RCC 7860 (cell line): ENCODE measurements at places on chromosomes 3 and 15.

DNA sequence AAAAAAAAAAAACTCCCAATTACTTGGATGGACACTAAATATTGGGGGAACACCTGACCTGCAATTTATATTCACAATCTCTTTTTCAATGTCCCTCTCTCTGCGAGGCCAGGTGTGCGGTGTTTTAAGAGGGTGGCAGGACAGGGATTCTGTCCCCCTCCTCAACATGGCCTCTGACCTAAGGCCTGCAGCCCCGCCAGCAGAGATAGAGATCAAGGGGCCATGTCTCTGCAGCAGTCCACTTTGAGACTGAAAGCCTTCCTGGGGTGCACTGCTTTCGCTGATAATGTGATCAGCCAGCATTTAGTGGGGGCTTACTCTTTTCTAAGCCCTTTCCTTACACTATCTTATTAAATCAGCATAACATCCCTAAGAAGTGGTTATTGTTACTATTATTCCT is 419.9 kb downstream of the OCA2 start:
- DNase-seq: no peak

DNA sequence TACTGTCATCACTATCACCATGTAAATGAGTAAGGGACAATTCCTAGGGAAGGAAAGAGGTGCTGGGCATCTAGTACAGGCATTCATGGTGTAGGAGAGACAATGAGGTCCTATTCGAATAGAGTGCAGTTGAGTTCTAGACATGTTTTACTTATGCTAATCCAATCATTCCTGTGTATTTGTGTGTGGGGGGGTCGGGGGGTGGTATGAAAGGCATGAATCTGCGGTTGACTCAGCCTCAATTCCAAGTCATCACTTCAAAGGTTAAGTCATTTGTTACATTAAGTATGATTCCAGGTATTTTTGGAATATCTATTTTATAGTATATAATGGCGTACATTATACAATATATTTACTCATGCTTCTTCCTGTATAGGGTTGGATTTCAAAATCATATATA is 163.1 kb upstream of the GALNT15 start:
- DNase-seq: no peak

DNA sequence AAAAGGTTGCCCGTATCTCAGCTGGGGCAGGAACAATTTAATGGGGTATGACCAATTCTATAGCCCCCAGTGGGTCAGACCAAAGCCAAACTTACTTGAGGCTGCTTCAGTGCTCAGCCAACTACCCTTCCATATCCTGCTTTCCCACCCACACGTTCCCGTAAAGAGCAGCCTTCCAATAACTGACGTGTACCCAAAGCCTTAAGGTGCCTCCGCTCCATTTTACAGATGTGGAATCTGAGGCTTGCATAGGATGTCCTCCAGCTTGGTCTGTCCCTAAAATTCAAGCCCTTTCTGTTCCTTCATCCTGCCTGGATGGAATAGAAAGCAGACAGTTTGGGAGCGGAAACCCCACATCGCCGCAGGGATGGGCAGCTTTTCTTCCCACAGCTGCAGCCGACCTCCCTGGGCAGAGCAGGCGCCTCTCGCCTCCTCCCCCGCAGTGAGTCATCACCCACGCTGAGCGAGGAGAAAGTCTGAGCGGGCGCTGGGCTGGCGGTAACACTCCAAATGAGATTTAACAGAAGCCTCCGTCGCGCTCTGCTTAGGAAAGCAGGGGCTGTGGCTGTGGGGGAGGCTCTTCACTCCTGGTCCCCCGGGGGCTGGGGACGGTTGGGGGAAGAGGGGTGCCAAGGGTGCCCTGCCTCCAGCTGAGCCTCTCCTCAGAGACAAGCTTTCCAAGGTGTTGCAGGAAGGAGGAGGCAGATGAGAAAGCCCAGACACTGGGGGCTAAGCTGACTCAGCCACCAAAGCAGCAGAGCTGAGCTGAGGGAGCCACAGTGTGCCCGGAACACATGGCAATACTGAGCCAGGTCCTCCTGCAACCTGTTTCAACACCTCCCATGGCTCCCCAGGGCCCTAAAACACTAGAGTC is 57.8 kb upstream of the HRH1 start:
- DNase-seq: peak; percentile 86

- DNase-seq: no peak
These were observed 135.3 kb downstream of the RPL22L1 start for GRCh38 chr3:170734735-170735065.

GRCh38 chr3:155497930-155498647 is 204.6 kb upstream of the STRIT1 start:
- peak; percentile 87 for DNase-seq

- DNase-seq: no peak
These were observed 446.0 kb downstream of the GRM7 start for GRCh38 chr3:7306901-7307300.

GRCh38 chr3:117310536-117310935 is 601.0 kb downstream of the TUSC7 start:
- no peak for DNase-seq

GRCh38 chr3:127349501-127350171 is 61.8 kb upstream of the PRR20G start:
- DNase-seq: no peak

DNA sequence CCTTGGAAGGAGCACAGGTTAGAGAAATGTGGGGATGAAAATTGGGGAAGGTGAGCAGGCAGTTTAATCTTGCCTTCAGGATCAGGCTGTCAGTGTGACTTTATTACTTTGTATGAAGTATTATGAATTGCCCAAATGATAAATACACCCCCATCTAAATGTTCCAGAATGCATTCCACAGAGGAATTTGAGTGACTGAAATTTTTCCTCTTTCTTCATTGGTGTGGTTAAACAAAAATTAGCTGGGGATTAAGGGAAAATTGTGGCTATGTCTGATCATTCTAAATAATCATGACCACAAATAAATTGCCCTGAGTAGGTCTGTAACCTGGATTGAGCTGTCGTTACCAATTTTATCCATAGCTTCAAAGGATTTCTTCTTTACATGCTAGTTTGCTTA is 33.5 kb downstream of the FAM98B start:
- DNase-seq: no peak

DNA sequence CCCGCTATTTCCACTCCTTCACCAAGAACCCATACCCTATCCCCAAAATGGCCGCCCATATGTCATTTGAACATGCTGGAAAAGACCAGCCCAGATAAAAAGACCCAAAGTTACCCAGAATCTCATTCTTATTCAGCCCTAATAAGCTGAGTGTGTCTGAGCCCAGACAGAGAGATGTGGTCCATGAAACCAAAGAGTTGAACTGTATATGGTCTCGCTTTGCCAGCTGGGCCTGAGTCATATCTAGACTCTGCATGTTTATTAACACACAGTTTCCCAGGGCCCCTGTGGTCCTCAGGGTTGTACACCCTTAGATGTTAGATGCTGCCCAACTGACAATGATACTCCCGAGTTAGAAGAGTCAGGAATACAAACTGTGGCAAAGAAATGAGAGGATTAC is 201.9 kb upstream of the STRIT1 start:
- no peak for DNase-seq

GRCh38 chr15:41606997-41607396 is 48.0 kb downstream of the TYRO3 start:
- peak; percentile 32 for DNase-seq

DNA sequence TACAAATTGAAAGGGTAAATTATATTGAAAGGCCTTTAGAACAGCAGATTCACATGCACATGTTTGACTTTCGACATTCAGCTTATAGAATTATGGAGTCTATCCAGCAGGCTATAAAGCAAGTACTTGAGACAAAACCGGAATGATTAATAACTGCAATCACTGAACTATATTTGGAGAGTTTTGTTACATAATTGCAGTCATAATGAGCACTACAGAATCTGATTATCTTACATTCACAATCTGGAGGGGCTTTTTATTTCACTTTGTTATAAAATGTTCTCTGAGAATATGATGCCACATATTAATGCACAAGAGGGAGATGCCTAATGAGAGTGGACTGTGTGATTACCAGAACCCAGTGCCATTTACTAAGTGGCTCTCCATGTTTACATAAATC is 64.3 kb downstream of the NSUN3 start:
- no peak for DNase-seq

DNA sequence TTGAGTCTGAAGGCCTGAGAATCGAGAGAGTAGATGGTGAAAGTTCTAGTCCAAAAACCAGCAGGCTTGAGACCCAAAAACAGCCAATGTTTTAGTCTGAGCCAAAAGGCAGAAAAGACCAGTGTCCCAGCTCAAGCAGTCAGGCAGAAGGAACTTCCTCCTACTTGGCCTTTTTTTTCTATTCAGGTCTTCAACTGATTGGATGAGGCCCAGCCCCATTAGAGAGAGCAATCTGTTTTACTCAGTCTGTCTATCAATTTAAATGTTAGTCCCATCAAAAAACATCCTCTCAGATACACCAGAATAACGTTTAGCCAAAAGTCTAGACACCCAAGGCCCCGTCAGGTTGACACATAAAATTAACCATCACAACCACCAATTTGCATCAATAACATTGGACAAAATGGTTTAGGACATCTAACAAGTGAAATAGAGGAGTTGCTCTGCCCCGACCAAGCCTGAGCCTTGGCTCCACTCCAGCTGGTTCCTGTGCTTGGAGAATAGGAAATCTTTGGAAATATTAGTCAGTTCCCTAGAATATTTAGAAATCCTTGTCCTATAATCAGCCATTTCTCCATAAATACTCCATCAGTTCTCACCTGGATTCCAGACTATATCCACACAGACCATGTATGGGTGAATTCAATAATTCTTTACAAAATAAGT is 51.4 kb upstream of the LIPC start:
- no peak for DNase-seq

DNA sequence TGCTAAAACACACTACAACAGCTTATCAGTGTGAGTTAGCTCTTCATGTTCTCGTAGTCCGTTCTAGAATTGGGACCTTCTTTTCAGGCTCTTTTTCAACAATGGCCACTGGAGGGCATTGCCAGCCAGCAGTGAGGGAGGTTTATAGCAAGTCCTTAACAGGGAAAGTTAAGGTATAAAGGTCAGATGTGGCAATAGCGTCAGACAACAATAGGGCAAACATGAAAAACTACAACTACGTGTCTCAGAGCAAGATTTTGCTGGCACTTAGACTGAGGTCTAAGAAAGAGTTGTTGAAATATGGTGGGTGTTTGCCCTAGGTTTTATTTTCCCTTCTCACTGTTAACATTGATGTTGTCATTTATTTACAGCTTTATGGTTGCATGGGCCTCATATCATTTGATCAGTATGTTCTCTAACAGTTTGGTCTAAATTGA is 161.4 kb downstream of the GMNC start:
- peak; percentile 60 for DNase-seq

DNA sequence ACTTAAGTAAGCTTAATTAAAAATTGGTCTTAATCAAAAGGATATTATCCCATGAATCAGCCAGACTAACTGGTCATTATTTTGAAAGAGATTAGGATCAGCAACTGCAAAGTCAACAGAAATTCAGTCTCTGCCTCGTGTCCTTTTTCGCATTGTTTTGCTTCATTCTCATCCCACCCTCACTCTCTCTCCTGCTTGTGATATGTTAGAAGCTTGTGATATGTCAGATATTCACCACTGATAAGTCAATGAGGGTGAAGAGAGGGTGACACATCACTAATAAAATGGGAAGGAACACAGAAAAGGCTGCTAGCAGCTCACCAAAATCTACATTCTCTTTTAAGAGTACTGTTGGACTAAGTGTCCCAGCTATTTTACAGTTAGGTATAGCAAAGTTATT is 146.1 kb downstream of the SUCNR1 start:
- no peak for DNase-seq

- no peak for DNase-seq
These were observed 251.6 kb upstream of the ZPLD1 start for GRCh38 chr3:102183186-102183585.

- DNase-seq: peak; percentile 91
These were observed 15.2 kb downstream of the GNAI2 start for GRCh38 chr3:50251220-50251619.

DNA sequence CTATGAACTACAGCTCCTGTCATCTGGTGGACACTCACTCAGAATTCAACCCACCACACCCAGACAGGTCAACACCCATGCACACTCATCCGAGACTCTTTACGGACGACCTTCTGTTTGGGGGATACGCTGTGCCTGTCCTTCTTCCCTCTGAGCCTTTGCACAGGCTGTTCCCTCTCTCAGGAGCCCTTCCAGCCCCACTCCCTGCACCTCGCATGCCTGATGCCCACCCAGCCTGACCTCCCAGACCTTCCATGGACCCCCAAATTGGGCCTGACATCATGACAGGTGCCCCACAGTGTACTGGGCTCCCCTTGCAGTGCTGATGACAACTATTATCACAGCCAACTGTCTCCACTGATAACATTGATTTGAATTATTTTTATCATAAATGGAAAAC is 135.8 kb downstream of the NSMCE3 start:
- DNase-seq: no peak

GRCh38 chr15:100572362-100572983 is 29.5 kb downstream of the LINS1 start:
- peak; percentile 24 for DNase-seq

DNA sequence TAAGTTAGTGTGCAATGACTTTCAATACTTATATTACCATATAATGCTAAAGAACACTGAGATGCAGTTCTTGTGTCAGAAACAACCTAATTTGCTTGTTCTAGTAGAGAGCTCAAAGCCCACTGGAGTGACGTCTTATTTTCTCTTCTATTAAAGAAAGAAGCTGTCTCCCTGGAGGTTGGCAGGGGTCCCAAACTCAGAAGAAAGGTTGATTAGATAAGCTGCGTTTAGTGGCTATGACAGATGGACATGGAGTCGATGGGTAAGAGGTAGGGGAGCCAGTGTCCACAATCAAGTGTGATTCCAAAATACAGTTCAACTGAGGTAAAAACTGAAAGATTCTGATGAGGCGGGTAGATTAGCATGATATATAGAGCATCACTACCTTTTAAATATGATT is 363.6 kb downstream of the NLGN1 start:
- no peak for DNase-seq

- DNase-seq: no peak
These were observed 237.0 kb upstream of the LRTM1 start for GRCh38 chr3:55164876-55165275.

- DNase-seq: no peak
These were observed 12.1 kb upstream of the FBLN2 start for GRCh38 chr3:13536832-13537231.

- peak; percentile 23 for DNase-seq
These were observed 402.1 kb upstream of the MCTP2 start for GRCh38 chr15:93829115-93829870.

DNA sequence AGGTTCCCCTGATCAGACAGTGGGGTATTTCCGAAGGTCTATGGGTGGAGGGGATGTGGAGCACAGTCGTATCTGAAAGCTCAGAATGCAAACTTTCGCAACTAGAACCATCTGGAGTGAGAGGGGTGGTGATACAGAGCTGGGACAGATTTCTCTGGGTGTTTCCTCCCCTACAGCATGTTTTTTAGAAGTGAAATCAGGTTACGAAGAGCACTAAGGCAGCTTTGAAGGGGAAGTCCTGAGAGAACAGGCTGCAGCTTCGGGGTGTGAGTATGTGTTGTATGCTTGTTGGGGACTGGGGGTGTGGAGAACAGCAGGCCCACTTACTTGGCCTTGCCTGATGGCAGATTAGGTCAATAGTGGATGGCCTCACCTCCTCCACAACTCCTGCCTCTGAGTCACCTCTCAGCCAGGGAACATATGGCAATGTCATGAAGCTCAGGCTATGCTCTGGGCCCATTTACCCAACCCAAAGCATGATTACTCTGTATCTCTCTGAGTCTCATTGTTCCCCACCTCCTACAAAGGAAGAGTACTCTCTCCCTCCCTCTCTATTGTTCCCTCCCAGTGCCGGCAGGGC is 107.2 kb upstream of the RASGRP1 start:
- DNase-seq: no peak
